NCI-H2171 treated with DMSO at 0.1 percent for 48 hours (cell line): ENCODE measurements at places on chromosomes 4 and X.

- no peak for DNase-seq
Observed at GRCh38 chr4:675036-675882, 917 bp downstream of the MYL5 start.

DNA sequence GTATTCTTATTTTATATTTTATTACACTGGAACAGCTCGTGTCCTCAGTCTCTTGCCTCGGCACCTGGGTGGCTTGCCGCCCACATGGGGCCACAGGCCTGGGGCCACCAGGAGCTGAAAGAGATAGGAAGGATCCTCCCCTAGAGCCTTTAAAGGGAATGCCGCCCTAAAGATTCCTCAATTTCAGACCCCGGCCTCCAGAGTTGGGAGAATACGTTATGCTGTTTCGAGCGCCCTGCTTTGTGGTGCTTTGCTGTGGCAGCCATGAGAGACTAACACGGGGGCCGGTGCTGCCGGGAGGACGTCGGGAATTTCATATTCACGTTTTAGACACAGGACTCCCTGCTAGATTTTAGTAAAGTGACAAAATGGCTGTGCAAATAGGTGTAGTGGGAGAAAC is 33.2 kb downstream of the ACOX3 start:
- DNase-seq, result no peak

DNA sequence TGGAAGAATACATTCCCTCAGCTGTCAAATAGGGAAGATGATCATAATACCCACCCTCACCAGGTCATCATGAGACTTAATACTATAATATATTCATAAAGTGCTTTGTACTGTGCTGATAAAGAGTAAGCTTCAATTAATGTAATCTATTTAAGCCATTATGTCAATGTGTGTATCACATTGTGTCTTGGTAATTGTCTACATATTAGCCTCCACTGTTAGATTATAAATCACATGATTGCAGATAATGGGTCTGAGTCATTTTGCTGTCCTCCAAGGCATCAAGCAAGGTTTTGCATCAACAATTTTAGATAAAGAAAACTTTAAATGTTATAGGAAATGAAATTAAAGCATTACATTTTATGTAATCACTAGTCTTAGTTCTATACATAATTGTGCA is 45.2 kb upstream of the CEP135 start:
- DNase-seq, result no peak

DNA sequence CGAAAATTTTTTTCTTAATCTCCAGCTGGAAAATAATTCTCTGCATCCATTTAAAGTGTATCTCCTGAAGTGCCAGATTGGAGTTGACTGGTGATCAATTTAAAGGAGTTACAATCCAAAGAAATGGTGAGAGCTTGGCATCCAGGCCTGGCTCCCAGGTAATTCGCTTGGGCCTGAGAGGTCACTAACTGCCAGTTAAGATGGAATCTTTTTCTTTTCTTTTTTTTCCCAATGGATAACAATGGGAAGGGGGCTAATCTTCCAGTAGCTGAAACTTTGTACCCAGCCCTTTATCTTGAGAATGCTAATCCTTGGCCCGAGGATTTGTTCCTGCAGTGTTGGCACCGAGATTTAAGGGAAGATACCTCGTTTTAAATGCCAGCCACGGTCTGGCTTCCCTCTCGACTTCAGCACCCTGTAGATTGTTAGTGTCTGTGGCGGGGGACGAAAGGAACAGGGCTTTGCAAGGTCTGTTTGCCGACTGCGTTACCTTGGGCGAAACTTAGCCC is 13.3 kb upstream of the PITX2 start:
- no peak for DNase-seq

DNA sequence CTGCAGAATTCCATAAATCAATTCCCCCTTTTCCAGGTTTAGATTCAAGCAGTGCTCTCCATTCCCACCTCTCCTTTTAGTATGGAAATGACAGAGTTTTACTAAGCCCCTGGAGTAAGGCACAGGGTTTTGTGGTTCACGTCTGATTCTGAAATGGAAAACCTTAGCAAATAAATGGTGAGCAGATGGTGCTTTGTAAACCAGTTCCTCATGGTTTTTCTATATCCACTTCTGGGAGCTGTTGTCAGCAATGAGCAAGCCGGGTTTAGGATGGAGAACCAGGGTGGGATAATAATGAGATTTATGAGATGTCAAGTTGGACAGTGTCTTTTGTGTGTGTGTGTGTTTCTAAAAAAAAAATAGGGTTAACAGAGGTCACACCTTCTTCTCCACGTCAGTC is 113.8 kb upstream of the RBPJ start:
- peak; percentile 52 for DNase-seq

DNA sequence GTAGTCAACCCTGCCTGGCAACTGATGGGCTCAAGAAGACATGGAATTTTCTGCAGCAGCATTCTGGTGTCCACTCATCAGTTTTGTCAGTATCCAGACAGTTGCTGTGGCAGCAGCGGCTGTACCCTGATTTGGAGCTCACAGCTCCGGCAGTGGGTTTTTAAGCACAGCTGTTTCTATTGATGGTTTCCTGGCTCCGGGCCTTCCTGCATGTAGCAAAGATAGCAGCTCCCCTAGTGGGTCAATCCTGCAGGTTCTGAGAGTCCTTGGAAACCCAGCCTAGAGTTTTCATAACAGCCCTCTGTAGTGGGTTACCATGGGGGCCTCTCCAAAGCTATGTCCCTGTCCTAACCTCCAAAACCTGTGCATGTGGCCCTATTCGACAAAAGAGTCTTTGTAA is 84.0 kb upstream of the ATP6AP2 start:
- peak; percentile 0 for DNase-seq

DNA sequence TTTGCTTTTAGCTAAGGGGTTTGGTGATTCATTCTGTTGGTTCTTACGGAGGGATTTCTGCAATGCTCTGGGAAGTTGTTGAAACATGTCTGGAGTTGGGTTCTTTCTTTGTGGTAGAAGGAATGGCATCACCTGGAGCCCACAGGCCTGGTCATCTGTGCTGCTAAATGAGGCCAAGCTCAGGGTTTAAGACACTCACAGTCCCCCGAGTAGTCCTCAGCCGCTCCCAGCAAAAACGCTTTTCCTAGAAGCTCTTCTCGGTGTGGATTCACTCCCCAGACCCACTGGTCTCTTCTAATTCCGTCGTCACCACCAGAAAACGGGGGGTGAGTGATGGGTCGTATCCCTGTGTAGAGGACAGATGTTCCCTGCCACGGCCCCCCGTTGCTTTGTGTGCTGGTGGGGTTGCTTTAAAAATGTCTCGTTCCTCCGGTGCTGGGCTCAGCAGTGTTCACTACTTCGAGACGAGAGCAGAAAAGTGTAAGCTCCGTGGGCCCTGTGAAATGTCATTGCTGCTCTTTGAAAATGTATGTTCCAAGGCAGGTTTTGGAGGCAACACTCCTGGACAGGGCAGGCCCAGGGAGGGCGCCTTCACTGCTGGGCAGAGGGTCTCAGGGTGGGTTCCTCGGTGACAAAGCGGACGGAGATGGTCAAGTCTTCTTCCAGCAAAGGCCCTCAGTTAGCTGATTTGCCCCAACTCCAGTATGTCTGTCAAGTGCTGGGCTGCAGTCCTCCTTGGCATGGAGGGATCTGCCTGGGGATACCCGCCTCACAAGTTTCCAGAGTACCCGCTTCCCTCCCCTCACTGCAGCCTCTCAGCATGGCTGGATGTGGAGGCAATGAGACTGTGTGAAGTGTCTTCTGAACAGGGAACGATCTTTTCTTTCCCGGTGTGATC is 37.3 kb downstream of the PSAPL1 start:
- DNase-seq, result no peak

- DNase-seq, result no peak
Observed at GRCh38 chrX:57565198-57565597, 26.6 kb upstream of the ZXDB start.
